ENCODE measurements at places on chromosomes 3 and 15. TPM values are rescaled to one million over a fixed set of nuclear protein-coding genes. Genes with fewer than 3 reads are reported as not detected.

GRCh38 chr3:153266619-153267018, 104.6 kb downstream of the RAP2B start:
- H3K4me1 ChIP-seq, result no peaks in the 10 kb centered on the region
- no peak overlapping the region for H3K27ac ChIP-seq
- DNase-seq, result no peak
- no peak overlapping the region for H3K4me3 ChIP-seq

DNA sequence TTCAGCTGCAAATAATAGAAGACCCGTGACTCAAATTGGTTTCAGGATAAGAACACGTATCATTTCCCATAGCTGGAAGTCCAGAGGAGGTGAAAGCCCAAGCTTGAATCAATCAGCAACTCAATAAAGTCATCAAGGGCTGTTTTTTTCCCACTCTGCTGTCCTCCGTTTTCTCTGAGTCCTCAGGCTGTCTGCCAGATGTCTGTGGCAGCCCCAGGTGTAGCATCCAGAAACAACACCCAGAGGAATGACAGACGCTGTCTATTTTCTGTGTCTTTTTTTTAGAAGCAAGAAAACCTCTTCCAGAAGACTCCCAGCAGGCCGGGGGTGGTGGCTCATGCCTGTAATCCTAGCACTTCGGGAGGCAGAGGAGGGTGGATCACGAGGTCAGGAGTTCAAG, 204.4 kb downstream of the FAM43A start:
- H3K27me3 ChIP-seq, result no peaks in the 10 kb centered on the region
- H3K4me1 ChIP-seq, result no peaks in the 10 kb centered on the region
- DNase-seq, result no peak
- no peaks in the 10 kb centered on the region for H3K36me3 ChIP-seq

- H3K27me3 ChIP-seq, result no peaks in the 10 kb centered on the region
- no peak for DNase-seq
- no peaks in the 10 kb centered on the region for H3K36me3 ChIP-seq
- peaks cover 4% of the 10 kb centered on the region for H3K4me1 ChIP-seq
Measured at GRCh38 chr3:148605521-148605920, 92.2 kb upstream of the AGTR1 start.

Gene MORC1
- not detected for total RNA-seq
